ENCODE measurements at places on chromosomes 5 and 9. TPM values are rescaled to one million over a fixed set of nuclear protein-coding genes. Genes with fewer than 3 reads are reported as not detected.

The FIBCD1 gene
- 17.5 TPM for total RNA-seq

- peaks cover 29% of the 10 kb centered on the region for H3K4me1 ChIP-seq
- H3K27me3 ChIP-seq, result peaks cover 6% of the 10 kb centered on the region
- H3K36me3 ChIP-seq, result no peaks in the 10 kb centered on the region
Measured at GRCh38 chr9:96126321-96126881, 175.6 kb downstream of the HSD17B3 start.

DNA sequence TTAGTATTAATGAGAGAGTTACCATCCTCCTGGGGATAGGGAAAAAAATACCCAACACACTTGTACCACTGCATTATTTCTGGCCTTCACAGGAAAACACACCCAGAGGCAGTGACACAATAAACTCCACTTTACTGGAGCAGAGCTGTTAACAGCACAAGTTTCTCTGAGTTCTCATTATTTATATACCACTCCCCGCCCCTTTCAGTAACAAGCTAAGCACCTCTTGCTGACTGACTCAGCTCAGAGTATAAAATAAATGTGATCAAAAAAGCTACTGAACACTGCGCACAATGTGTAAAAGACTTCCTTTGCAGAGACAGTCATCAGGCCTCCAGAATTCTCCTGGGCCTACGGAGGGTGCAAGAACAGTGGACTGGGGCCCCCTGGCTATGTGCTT is 21.6 kb downstream of the KLF9 start:
- H3K27me3 ChIP-seq, result no peaks in the 10 kb centered on the region
- H3K27ac ChIP-seq, result peak overlapping the region; percentile 4
- no peak overlapping the region for H3K4me3 ChIP-seq
- H3K4me1 ChIP-seq, result peaks cover 86% of the 10 kb centered on the region

The SV2C gene
- total RNA-seq, result 0.05 TPM

- no peak overlapping the region for H3K4me3 ChIP-seq
- no peaks in the 10 kb centered on the region for H3K36me3 ChIP-seq
- peaks cover 23% of the 10 kb centered on the region for H3K4me1 ChIP-seq
- H3K27ac ChIP-seq, result peak overlapping the region; percentile 58
Measured at GRCh38 chr9:16000811-16001210, 448.0 kb downstream of the CCDC171 start.

DNA sequence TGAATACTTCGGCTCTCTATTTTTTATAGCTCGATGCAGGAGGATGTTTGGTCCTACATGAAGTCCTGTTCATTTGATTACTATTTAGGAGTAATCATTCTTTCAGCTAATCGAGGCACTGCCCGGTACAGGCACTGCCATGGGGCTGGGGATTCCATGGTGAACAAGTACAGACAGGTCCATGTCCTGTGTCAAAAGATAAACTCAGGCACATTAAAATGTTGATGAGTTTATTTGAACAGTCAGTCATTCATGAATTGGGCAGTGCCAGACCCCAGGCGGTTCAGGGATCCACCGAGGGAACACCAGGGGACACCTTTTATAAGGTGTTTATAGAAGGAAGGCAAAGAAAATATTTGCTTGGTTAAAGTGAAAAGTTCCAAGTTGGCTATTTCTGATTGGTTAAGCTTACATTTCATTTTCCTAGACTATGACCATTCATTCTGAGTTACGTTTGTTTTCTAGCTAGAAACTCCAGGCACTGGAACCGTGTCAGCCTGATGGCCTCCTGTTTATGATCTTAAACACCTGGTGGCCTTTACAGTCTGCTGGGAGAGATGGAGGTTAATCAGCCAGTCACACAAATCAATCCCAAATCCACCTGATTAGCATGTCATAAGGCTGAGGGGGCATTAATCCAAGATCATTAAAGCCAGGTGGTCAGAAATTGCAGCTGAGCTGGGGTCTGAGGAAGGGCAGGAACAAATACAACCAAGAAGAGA is 47.0 kb upstream of the TDRD7 start:
- H3K36me3 ChIP-seq, result peaks cover 36% of the 10 kb centered on the region
- no peak for DNase-seq
- H3K27me3 ChIP-seq, result no peaks in the 10 kb centered on the region
- no peaks in the 10 kb centered on the region for H3K4me1 ChIP-seq
- H3K27ac ChIP-seq, result no peak overlapping the region
- H3K4me3 ChIP-seq, result no peak overlapping the region

The GABRA1 gene
- total RNA-seq, result not detected

- no peak for DNase-seq
- peaks cover 37% of the 10 kb centered on the region for H3K27me3 ChIP-seq
- H3K36me3 ChIP-seq, result no peaks in the 10 kb centered on the region
- no peak overlapping the region for H3K4me3 ChIP-seq
- H3K4me1 ChIP-seq, result peaks cover 8% of the 10 kb centered on the region
Measured at GRCh38 chr9:108708448-108708847, 147.3 kb downstream of the ACTL7B start.

GRCh38 chr5:88734191-88734640 is 148.8 kb downstream of the MEF2C start:
- no peak overlapping the region for H3K27ac ChIP-seq
- no peak overlapping the region for H3K4me3 ChIP-seq
- DNase-seq, result no peak
- no peaks in the 10 kb centered on the region for H3K36me3 ChIP-seq

The MRPL22 gene
- total RNA-seq, result 35.8 TPM

DNA sequence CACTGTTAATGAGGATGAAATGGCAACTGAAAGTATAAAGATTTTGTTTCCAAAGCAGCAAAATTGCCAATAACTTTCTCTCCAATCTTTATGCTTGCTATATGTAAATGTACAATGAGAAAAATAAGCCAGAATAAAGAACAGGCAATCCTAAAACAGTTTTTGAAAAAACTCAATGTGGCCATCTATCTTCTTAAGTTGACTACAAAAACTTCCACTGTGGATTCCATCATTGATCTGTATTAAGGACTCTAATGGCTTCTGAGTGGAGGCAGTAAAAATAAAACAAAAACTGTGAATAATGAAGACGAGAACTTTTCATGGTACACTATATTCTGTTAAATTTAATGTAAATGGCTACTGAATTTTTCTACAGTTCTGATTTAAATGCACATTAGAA is 382.9 kb downstream of the TMEM232 start:
- no peak overlapping the region for H3K27ac ChIP-seq
- H3K4me3 ChIP-seq, result no peak overlapping the region
- peaks cover 2% of the 10 kb centered on the region for H3K36me3 ChIP-seq
- DNase-seq, result no peak
- H3K27me3 ChIP-seq, result no peaks in the 10 kb centered on the region

- no peaks in the 10 kb centered on the region for H3K36me3 ChIP-seq
- H3K27ac ChIP-seq, result peak overlapping the region; percentile 59
- H3K4me3 ChIP-seq, result no peak overlapping the region
- DNase-seq, result no peak
- H3K4me1 ChIP-seq, result peaks cover 48% of the 10 kb centered on the region
Measured at GRCh38 chr9:136003411-136004218, 42.4 kb upstream of the UBAC1 start.

DNA sequence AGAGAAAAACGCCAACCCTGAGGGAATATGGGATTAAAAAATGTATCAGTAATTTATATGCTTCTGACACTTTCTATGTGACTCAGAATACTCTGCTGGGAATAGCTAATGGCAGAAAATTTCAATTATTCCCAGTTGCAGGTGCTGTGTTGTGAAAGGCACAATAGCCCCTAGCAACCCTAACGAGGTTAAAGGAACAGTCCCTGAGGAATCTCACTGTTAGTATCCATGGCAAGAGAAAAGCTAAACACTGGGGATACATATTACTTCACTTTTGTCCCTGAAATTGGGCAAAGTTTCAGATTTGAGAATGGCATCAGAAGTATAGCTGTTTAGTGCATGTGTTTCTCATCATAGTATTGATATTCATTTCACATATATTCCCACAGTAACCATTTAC is 555.0 kb downstream of the RAB3C start:
- H3K4me3 ChIP-seq, result no peak overlapping the region
- no peak for DNase-seq
- no peaks in the 10 kb centered on the region for H3K27me3 ChIP-seq
- peaks cover 19% of the 10 kb centered on the region for H3K4me1 ChIP-seq

DNA sequence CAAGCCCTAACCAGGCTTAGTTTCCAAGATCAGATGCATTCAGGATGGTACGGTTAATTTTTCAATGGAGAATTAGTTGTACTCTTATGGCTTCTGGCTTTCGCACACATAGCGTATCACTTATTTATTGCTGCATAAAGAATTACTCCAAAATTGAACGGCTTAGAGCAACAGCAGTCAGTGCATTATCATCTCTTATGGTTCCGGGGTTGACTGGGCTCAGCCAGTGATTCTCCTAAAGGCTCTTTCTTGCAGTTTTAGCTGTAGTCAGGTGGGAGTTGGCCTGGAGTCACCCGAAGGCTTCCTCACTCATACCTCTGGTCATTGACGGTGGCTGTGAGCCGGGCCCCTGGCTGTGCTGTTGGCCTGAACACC is 595 bp upstream of the GRHPR start:
- H3K27me3 ChIP-seq, result no peaks in the 10 kb centered on the region
- H3K4me1 ChIP-seq, result peaks cover 27% of the 10 kb centered on the region
- peak overlapping the region; percentile 95 for H3K4me3 ChIP-seq
- peak overlapping the region; percentile 90 for H3K27ac ChIP-seq

DNA sequence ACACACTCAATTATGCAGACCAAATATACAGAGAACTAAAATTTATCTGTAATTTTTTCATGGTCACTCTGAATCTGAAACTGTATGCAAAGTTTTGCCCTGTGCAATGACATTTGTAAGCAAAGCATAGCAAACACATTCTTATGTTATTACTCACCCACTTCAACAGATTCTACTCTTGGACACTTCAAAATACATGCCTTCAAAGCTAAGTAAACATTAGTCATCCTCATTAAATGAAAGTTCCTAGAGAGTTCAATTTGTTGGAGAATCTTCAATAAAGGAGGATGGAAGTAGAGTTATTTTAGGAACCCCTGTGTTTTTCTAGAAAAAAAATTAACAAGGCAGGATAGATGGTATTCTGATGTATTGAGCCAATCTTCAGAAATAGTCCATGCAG is 639.7 kb upstream of the C9orf72 start:
- H3K4me3 ChIP-seq, result no peak overlapping the region
- no peak overlapping the region for H3K27ac ChIP-seq
- H3K4me1 ChIP-seq, result no peaks in the 10 kb centered on the region
- no peaks in the 10 kb centered on the region for H3K36me3 ChIP-seq

DNA sequence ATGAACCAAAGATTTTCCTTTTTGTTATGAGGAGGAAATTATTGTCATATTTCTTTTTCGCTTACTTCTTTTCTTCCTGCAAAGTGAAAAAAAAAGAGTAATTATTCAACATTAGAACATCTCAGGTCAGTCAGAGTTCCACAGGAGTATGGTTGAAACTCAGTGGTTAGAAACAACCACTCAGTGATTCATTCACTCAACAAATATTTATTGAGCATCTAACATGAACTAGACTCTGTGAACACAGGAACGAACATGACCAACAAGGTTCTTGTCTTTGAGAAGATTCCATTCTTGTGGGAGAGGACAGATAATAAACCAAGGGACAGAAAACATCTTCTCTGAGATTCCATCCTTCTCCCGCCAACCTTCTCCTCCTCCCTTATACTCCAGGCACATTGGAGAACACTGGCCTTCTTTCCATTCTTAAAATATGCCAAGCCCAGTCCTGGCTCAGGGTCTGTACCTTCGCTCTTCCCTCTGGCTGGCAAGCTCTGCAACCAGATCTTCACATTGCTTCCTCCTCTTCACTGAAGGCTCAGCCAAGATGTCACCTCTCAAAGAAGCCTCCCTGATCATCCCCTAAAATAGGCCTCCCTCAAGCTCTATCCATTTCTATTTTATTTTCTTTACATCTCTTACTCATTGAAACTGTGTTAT is 6.8 kb upstream of the GRAMD2B start:
- no peaks in the 10 kb centered on the region for H3K27me3 ChIP-seq
- peaks cover 43% of the 10 kb centered on the region for H3K4me1 ChIP-seq
- peak overlapping the region; percentile 91 for H3K27ac ChIP-seq
- peaks cover 3% of the 10 kb centered on the region for H3K36me3 ChIP-seq
- DNase-seq, result no peak

GRCh38 chr9:33737811-33738606 is 57.4 kb upstream of the PRSS3 start:
- no peak overlapping the region for H3K4me3 ChIP-seq
- DNase-seq, result no peak
- H3K27me3 ChIP-seq, result no peaks in the 10 kb centered on the region
- H3K36me3 ChIP-seq, result no peaks in the 10 kb centered on the region

The TMEM252 gene
- total RNA-seq, result not detected

- H3K27ac ChIP-seq, result no peak overlapping the region
- DNase-seq, result no peak
- H3K36me3 ChIP-seq, result no peaks in the 10 kb centered on the region
Measured at GRCh38 chr5:81007637-81008027, 47.5 kb downstream of the RASGRF2 start.

The CAVIN4 gene
- 1.1 TPM for total RNA-seq

DNA sequence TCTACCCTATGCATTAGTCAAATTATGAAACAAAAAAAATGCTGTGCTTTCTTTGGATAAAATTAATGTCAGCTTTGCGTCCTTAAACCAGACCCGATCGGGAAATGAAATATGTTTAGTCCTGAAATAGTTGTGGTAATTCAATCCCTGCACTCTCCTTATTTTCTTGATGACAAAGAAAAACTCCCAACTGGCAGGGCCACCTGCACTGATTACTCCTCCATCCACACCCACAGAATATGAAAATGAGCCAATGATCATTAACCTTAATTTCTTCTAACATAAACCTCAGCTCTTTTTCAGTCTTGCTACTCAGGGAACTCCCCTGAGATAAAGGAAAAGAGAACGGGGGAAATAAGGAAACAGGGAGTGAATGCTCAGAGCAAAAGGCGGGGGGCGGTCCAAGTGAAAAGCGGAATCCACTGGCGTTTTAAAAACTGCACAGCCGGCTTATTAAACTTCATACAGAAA is 245.3 kb downstream of the BNC2 start:
- H3K4me1 ChIP-seq, result peaks cover 81% of the 10 kb centered on the region
- H3K36me3 ChIP-seq, result no peaks in the 10 kb centered on the region
- DNase-seq, result no peak
- H3K27ac ChIP-seq, result peak overlapping the region; percentile 89
- H3K27me3 ChIP-seq, result no peaks in the 10 kb centered on the region

DNA sequence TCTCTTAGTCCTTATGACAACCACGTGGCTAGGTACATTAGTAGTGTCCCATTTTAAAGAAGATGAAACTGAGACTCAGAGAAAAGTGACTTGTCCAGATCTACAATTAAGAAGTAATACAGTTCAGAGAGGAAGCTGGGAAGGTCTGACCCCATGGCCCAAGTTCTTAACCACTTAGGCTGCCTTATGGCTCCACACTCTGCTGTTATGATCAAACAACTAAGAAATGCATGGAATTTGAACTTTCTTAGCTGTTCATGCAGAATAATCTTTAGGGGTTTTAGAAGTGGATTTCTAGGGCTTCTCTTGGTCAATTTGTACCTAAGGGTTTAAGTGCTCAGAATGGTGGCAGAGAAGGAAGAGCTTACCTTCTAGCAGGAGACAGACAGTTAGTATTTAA is 128.0 kb upstream of the MSX2 start:
- H3K27ac ChIP-seq, result no peak overlapping the region
- no peaks in the 10 kb centered on the region for H3K36me3 ChIP-seq

The MCTP1 gene
- total RNA-seq, result 0.50 TPM

Data from osteocyte (in vitro differentiated cells).